ENCODE measurements at places on chromosomes 7 and 10.

GRCh38 chr10:80268266-80268665 is 21.2 kb downstream of the MAT1A start:
- no peak for DNase-seq

GRCh38 chr10:11113156-11113555 is 95.5 kb downstream of the CELF2 start:
- DNase-seq: no peak

DNA sequence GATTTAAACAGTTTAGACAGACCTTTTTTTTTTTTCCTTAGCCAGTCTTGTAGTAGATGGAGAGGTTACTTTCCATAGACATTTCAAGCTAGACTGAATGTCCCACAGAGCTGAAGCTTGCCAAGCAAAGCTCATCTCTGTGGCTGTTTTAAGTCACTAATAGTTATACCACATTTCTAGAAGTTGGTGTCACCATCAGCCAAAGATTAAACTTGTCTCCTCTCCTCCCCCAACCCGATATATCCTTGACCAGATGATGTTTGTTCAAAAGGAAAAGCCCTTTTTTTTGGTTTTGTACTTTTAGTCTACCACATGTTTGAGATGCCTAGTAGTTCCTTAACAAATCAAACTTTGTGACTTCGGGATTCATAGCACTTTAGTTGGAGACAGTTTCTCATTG is 66.1 kb downstream of the ADD3 start:
- no peak for DNase-seq

DNA sequence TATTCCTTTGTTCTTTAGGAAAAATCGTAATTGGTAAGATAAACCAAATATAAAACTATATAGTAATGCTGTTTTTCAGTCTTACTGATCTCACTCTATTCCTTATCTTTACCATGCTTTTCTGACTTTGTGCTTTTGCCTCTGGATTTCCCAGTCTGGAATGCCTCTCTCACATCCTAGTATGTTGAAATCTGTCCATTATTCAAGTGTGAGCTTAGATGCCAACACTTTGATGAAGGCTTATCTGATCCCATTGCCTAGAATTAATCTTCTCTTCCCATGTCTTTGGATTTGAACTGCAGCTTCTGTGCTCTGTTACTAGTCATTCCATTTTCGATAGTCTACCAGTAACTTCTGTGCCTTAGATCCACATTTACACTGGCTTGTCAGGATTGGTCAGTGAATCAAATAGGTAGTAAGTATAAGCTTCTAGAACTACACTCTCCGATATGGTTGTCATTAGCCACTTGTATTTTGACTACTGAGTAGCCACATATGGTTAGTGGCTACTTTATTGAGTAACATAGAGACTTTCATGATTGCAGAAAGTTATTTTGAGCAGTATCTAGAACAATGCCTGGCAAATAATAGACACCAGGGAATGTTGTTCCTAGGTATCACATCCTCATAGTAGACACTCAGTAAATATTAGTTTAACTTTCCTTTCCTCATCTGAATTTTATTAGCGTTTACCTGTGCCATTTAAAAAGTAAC is 92.9 kb downstream of the BMPR1A start:
- no peak for DNase-seq

DNA sequence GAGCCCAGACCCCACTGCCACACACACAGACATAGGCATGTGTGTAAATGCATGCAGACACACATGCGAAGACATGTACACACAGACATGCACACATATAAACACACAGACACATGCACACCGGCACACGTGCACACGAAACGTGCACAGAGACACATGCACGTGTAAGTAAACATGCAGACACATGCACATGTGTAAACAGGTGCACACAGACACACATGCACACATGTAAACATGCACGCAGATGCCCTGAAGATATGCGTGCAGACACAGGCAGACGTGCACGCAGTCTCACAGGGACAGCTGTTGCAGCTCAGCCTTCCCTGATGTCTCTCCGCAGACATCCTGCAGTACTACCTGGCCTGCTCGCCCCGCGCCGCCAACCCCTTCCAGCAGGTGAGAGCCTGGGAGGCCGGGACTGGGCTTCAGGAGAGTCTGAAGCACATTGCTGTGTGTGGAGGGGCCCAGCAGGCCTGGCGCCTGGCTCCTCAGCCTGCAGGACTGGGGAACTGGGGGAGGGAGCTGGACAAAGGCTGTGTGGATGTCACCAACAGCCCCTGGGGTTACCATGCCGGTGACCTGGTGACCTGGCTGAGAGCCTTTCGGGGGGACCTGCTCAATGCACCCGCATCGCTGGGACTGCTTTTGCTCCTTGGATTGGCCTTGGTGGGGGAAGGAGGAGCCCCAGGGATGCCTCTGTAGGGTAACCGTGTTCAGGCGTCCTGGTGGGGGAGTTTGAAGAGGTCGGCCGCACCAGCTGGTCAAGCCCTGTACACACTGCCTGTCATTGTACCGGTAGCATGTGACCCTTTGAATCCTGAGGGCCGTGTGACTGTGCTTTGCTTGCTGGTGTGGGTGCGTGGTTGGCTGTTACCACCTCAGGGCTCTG is 20.3 kb downstream of the TTYH3 start:
- no peak for DNase-seq

GRCh38 chr10:16853201-16853600 is 36.0 kb upstream of the RSU1 start:
- no peak for DNase-seq

GRCh38 chr7:105298439-105298894 is 90.3 kb downstream of the SRPK2 start:
- no peak for DNase-seq

GRCh38 chr10:9577746-9578145 is 1439.9 kb upstream of the CELF2 start:
- no peak for DNase-seq

DNA sequence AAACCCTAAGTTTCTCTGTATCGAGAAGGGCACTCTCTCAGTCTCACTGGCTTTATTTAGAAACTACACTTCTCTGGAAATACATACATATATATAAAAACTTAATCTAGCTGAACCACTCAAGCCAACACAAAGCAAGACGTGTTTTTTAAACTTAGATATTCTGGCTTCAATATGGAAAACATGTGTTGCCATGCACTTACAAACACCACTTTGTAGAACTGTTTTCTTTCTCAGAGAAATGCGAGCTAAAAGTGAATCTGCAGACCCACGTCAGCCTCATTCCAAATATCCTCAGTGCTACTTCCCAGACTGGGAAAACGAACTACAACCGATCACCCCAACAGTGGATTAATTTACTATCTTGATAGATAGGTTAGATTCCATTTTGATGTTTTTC is 1.7 kb downstream of the CCDC3 start:
- no peak for DNase-seq

DNA sequence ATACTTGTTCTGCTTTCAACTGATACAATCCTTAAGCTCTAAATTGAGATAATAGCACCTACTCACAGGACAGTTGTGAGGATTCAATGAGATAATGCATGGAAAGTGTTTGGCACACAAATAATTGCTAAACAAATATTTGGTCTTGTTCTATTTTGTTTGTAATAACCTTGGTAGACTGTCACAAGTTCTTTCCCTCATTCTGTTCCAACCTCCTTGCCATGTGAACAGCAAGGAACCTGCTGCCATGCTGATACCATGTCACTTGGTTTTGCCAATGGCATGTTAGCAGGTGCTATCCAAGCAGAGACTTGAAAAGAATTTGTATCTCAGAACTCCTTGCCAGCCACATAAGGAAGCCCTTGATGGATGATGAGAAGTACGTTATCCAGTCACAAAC is 24.8 kb upstream of the TECTB start:
- no peak for DNase-seq

GRCh38 chr10:100618632-100619255 is 83.0 kb downstream of the HIF1AN start:
- DNase-seq: no peak

- no peak for DNase-seq
Observed at GRCh38 chr10:30583778-30584415, 45.7 kb downstream of the LYZL2 start.

DNA sequence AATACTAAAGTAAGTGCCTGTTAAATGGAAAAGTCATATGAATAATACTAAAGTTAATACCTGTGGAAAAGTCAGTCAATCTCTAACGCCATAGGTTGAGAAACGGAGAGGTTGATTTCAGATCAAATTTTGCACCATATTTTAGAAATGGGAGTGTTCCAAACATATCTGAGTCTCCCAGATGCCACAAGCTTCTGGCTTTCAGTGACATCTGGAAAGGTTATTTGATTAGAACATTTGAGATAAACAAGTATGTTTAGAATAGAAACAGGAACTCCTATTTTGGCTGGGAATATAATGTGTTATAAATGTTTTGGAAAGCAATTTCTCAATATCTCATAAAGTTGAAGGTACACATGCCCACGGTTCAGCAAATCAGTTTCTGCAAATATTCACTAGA is 5.8 kb downstream of the MACC1 start:
- DNase-seq: no peak

- DNase-seq: no peak
Observed at GRCh38 chr7:74069086-74069541, 14.5 kb upstream of the LIMK1 start.

DNA sequence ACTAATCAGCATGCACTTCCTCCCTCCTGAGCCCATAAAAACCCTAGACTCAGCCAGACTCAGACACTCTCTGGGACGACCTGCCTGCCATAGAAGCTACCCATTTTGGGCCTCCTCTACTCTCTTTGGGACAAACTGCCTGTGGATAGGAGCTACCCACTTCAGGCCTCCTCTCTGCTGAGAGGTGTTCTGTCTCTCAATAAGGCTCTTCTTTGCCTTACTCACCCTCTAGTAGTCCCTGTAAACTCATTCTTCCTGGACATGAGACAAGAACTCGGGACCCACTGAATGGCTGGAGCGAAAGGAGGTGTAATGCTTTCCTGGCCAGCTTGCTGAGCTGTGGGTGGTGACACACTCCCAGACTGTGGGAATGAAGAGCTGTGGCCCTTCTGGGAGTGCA is 424.8 kb upstream of the FZD8 start:
- DNase-seq: no peak

GRCh38 chr7:30800785-30801252 is 29.6 kb downstream of the MINDY4 start:
- DNase-seq: no peak

- no peak for DNase-seq
Observed at GRCh38 chr7:50706469-50706937, 76.2 kb downstream of the GRB10 start.

DNA sequence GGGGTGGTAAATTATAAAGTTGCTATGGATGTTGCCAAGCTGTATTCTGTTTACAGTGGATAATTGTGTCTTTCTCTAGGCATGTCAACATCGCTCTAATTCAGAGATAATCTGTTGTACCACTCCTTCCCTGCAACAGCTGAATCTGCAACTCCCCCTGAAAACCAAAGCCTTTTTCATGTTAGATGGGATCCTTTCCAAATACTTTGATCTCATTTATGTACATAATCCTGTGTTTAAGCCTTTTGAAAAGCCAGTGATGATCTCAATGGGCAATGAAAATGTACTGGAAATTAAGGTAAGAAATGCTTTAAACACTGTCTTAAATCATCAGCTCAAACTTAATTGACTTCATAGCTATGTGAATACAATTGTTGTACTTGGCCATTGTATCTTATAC is 91.0 kb downstream of the MET start:
- DNase-seq: no peak

DNA sequence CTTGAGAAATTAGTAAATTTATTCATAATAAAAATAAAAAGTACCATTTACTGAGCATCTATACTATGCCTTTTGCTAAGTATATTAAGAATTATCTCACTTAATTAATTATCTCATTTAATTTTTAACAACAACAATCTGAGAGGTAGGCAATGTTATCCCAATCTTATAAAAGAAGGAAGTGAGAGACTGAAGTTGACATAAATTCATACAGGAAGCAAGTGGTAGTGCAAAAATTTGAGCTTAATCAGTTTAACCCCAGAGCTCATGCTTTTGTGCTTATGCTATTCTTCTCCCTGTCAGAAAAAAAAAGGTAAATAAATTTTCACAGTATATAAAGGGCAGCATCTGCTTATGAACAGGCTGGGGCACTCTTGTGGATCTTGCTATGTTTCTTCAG is 2.7 kb upstream of the LIPF start:
- DNase-seq: no peak

GRCh38 chr10:72329290-72330068 is 25.2 kb downstream of the DNAJB12 start:
- no peak for DNase-seq

- no peak for DNase-seq
Observed at GRCh38 chr7:71422104-71422503, 290.2 kb downstream of the GALNT17 start.

GRCh38 chr7:92793656-92794205 is 42.6 kb downstream of the CDK6 start:
- DNase-seq: no peak

GRCh38 chr10:95792874-95793285 is 36.9 kb downstream of the ENTPD1 start:
- DNase-seq: no peak

- no peak for DNase-seq
Observed at GRCh38 chr10:133123050-133123745, 35.5 kb downstream of the ADGRA1 start.

GRCh38 chr7:91013078-91013477 is 251.2 kb upstream of the FZD1 start:
- no peak for DNase-seq

DNA sequence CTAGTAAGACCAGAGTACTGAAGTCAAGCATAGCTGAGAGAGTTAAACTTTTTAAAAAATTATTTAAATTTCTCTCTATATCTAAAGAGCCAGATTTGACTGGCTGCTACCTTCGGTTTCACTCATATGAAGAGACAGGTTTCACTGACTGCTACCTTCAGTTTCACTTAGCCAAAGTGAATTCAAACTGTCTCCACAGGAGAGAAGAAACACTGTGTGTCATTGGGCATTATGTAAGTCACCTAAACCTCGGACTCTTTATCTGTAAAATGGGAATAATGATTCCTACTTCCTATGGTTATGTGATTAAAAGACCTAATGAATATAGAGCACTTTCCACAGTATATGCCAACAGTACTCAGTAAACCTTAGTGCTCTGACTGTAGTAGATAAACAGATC is 41.6 kb upstream of the MET start:
- no peak for DNase-seq

- DNase-seq: no peak
Observed at GRCh38 chr10:3668966-3669330, 116.1 kb downstream of the KLF6 start.

DNA sequence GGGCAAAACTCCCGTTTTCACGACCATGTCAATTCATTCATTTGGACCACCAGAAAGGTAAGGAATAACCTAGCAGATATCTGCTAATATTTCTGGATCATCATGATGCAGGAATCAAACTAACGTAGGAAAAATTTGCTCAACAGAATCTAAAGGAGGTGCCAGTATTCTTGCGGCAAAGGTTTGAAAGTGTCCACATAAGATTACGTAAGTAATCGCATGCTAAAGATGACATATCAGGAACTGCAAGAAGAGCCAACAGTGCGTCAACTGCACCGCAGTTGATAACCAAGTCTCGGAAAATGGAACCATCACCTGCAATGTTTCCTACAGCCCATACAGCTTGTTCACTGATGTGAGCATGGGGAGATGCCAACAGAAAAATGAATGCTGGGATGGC is 194.1 kb upstream of the ZNF804B start:
- no peak for DNase-seq
